ENCODE measurements at places on chromosomes 7 and 10.

DNA sequence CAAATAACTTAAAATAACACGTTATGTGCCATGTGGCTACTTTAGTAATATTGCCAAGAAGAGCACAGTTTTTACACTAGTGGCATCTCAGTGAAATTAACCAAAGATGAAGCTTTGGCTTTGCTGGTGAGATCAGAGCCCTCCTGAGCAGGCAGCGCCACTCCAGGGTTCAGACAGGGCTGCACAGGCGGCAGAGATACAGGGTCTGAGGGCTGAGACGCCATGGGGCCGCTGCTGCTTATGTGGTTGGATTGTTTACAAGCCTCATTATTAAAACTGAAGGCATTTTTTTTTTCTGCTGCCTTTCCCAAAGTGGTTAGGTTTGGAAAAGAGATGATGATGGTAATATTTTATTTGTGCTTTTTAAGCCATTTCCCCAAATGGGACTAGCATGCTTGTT lies 68.8 kb upstream of the DNAJB6 start:
- no peak for DNase-seq

DNA sequence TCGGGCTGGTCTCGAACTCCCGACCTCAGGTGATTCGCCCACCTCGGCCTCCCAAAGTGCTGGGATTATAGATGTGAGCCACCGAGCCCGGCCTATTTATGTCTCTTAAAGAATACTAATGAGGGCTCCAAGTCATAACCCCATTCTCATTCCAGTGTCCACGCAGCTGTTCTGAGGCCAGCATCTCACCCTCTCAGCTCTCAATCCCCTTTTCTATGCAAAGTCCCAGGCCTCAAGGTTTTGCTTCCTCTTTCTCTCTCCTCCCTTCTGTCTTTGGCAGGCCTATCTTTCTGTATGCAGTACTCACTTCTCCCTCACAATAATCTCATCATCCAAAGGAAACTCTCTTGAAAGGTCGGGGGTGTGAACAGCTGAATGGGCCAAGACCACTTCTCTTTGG lies 28.0 kb upstream of the VSIR start:
- DNase-seq: no peak

- no peak for DNase-seq
These were observed 1.2 kb upstream of the TBRG4 start for GRCh38 chr7:45112648-45113047.

DNA sequence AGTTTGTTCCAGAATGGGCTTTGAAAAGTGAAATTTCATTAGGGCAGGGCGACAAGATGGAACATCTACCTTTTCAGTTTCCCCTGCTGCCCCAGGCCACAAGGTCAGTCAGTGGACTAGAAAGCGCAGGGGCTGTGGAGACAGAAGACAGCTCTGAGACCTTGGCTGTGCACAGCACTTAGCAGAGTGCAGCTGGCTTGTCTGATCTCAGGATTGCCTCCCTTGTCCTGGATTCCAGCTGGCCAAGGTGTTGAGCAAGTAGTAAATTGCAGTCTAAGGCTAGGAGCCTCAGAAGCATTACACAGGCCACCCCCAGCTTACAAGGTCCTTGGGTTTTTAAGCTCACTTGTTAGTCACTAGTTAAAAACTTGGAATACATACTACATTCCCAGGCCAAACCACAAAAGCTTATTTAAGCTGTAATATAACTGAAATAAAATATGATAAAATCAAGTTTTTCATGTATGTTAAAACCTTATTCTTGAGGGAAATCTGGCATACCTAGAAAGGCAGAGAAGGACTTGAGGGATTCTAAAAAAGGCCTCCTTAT lies 67.3 kb upstream of the NPY start:
- DNase-seq: no peak

GRCh38 chr10:17335065-17335464 lies 107.0 kb downstream of the VIM start:
- DNase-seq: no peak

- no peak for DNase-seq
These were observed 110.9 kb downstream of the ADCY1 start for GRCh38 chr7:45684910-45685618.

DNA sequence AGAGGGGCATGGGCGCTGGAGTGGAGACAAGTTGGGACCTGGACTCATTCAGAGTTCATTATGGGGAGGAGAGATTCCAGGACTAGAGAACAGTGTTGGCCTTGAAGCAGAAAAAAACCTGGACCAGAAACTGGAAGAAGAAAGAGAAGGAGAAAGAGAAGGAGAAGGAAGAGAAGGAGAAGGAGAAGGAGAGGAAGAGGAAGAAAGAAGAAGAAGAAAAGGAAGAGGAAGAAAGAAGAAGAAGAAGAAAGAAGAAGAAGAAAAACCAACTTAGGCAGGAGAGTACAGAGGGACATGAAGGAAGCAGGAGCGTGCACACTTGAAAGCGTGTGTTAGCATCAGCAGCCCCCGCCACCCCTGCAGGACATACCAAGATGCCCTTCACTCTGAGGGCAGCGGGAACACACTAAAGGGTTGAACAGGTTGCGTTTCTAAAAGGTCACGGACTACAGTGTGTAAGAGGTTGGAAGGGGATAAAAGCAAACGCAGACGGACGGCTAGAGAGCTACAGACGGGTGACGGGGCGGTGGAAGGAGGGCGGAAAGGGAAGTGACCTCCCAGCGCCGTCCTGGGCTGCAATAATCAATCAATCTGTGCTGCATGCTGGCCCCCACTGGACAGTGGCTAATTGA lies 95.3 kb downstream of the SEC61G start:
- no peak for DNase-seq

- no peak for DNase-seq
These were observed 167.3 kb upstream of the DKK1 start for GRCh38 chr10:52146766-52147165.

DNA sequence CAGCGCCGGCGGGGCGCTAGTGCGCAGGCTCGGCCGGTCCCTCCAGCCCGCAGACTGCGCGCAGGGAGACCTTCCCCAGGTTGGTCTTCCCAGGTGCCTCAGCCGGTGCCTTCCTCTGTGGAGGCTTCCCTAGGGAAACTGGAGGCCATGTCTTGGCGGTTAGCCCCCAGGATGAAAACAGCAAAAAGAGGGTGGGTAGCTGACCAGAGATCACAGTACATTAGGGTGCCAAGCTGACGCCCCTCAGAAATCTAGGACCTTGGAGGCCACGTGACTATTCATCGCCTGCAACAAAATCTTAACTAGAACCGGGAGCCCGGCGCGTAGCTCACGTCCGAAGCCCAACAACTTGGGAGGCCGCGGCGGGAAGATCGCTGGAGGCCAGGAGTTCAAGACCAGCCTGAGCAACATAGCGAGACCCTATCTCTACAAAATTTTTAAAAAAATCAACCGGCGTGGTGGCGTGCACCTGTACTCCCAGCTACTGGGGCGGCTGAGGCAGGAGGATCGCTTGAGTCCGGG lies 327 bp upstream of the FIS1 start:
- DNase-seq: no peak

- DNase-seq: no peak
These were observed 115.3 kb upstream of the WDR11 start for GRCh38 chr10:120735773-120736371.

- DNase-seq: no peak
These were observed 10.1 kb upstream of the ADAP1 start for GRCh38 chr7:964401-965231.

DNA sequence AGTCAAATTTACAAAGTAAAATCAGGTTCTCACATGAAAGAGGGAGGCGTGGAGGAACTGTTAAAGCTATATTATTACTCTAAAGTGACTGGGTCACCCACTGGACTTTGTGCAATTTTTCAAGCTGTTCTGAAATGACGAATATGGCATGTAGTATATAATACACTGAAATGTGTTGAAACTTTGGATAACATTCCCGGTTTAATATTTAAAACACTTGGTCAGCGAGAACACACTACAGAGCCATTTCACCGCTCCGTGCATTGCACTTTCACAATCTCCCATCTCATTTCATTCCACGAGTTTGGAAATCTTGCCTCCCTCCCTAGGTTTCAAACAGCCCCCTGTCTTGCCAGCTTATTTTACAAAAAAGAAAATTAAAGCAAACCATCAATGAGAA lies 337.9 kb downstream of the WDR11 start:
- no peak for DNase-seq

DNA sequence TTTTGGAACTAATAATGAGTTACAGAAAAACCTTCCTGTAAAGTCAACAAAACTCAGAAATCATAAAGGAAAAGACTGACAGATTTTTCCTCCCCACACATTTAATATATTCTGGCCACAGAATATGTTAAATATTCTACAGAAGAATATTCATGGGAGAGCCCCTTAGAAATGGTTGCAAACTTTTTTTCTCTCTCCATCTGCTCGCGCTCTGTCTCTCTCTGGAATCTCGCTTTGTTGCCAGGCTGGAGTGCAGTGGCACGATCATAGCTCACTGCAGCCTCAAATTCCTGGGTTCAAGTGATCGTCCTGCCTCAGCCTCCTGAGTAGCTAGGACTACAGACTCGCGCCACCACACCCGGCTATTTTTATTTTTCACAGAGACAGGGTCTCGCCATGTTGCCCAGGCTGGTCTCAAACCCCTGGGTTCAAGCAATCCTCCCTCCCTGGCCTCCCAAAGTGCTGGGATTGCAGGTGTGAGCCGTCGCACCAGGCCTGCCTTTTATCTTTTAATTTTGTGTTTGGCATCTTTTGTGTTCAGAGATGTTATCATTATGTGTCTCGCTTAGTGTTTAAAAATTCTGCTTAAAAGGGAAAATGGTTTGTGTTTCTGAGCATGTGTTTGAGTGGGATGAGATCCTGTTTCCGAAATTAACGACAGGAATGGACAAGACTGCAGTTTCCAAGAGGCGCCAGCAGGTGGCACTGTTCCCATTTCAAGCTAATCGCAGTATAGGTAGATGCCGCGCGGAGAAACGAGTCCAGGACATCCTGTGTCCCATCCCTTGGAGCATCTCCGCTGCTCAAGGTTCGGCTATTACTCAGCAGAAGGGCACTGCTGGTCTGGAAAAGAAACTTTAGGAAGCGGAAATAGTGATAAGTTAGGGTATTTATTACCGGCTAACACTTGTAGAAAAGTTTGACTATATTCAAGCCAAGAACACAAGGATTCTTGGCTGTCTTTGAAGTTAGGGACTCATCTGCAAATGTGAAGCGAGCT lies 23.1 kb upstream of the ST7 start:
- DNase-seq: peak; percentile 67

DNA sequence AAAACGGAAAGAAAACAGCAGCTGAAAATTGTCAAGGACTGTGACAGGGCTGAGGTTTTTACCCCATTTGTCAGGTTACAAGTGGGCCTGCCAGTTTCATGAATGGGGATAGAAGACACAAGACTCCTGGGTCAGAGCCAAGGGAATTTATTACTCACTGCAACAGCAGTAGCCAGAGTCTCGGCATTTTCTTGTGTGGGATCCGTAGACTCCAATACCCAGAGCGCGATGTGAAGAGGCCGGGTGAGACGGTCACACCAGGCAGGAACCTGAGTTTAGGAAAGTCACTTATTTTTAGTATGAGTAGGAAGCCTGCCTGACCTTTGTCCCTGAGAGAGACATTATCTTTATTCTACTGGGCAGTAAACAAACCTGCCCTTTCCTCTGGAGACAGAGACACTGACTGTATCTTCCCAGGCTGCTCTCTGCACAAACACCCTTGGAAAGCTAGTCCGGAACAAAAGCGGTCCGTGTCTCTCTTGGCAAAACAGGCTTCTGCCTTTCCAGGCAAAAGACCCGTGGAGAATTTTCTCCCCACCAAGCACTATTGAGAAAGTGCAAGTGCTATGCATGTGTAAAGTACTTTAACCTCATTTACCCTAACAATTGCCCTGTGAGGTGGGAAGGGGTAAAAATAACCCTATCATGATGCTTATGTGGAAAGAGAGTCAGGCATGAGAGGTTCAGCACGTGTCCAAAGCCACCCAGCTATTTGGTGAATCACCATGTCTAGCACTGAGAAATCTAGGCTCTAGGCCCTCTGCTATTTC lies 58.4 kb downstream of the JCAD start:
- DNase-seq: no peak

GRCh38 chr7:82017334-82017943 lies 247.6 kb upstream of the HGF start:
- no peak for DNase-seq

Data from stimulated activated naive CD4-positive, alpha-beta T cell treated with Interleukin-2 at 50 U/mL for 16 hours (primary cell).